Epithelial cell of esophagus (primary cell): ENCODE measurements at places on chromosomes 3 and 15.

- no peak for DNase-seq
Observed at GRCh38 chr3:160226026-160226907, 1.0 kb downstream of the C3orf80 start.

DNA sequence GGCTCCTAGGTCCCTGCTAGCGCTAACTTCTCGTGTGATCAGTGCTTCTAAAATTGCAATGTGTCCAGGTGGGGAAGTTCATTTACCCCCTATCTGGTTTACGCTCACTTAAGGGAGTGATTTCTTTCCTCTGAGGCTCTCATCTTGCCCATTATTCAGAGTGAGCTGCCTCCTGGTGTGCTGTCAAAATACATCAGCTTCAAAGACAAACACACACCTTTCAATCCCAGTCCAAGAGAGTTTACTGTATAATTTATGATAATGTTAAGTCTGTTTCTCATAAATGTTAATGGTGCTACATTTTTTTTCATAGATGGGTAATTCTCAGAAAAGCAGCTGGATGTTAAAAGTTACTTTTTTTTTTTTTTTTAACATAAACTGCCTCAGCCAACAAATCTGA is 112.3 kb downstream of the RORA start:
- DNase-seq, result no peak

GRCh38 chr15:89197503-89197971 is 23.8 kb downstream of the RLBP1 start:
- DNase-seq, result peak; percentile 81

GRCh38 chr3:160828880-160829279 is 72.8 kb downstream of the PPM1L start:
- peak; percentile 8 for DNase-seq

- DNase-seq, result no peak
Observed at GRCh38 chr15:56994280-56994679, 75.8 kb downstream of the TCF12 start.

DNA sequence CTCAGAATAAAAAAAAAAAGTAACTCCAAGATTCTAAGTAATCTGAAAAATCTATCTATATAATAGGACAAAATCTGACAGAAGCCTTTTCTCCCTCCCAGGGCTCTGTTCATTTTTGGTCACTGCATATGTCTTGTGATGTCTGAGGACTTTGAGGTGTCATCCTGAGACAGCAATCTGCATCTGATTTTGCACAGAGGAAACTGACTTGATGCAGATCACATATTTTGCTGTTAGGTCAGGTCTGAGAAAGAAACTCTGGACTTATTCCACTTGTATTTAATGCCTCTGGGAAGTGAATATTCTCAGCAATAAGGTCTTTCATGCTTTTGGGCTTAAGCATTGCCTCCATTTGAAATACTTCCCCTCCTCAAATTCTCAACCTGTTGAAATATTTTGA is 295.2 kb upstream of the THBS1 start:
- no peak for DNase-seq

DNA sequence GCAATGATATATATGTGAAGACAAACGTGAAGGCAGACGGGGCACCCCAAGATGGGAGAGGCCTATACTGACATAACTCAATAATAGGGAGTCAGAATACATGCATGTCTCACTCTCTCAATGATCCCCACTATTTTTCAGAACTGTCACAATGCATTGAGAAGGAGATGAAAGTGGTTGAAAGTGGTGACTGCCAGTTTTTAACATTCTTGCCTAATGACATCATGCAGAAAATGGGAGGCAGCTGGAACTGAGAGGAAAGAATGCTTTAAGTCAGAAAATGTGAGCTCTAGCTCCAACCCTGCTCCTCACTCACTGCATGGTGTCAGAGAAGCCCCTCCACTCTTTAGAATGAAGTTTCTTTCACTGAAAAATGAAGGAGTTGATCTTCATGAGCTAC is 55.3 kb upstream of the P2RY1 start:
- DNase-seq, result no peak
